NCI-H460 (cell line): ENCODE measurements at places on chromosomes 5 and 9. TPM values are rescaled to one million over a fixed set of nuclear protein-coding genes. Genes with fewer than 3 reads are reported as not detected.

Gene IFNB1
- not detected in 2 replicates for total RNA-seq

Gene HAND1
- not detected in 2 replicates for total RNA-seq

Gene ADAMTS2
- total RNA-seq: not detected in 2 replicates

Gene DOK3
- total RNA-seq: 0.61 and 1.2 TPM in 2 replicates

Gene GZMA
- not detected in 2 replicates for total RNA-seq

Gene NEURL1B
- 2.3 and 2.4 TPM in 2 replicates for total RNA-seq

Gene SPATA9
- 0.42 and 0.49 TPM in 2 replicates for total RNA-seq

Gene PLCXD3
- not detected in 2 replicates for total RNA-seq

Gene QRFP
- total RNA-seq: not detected in 2 replicates
